Fibroblast of skin of right biceps (primary cell): ENCODE measurements at places on chromosomes 16 and 17.

DNA sequence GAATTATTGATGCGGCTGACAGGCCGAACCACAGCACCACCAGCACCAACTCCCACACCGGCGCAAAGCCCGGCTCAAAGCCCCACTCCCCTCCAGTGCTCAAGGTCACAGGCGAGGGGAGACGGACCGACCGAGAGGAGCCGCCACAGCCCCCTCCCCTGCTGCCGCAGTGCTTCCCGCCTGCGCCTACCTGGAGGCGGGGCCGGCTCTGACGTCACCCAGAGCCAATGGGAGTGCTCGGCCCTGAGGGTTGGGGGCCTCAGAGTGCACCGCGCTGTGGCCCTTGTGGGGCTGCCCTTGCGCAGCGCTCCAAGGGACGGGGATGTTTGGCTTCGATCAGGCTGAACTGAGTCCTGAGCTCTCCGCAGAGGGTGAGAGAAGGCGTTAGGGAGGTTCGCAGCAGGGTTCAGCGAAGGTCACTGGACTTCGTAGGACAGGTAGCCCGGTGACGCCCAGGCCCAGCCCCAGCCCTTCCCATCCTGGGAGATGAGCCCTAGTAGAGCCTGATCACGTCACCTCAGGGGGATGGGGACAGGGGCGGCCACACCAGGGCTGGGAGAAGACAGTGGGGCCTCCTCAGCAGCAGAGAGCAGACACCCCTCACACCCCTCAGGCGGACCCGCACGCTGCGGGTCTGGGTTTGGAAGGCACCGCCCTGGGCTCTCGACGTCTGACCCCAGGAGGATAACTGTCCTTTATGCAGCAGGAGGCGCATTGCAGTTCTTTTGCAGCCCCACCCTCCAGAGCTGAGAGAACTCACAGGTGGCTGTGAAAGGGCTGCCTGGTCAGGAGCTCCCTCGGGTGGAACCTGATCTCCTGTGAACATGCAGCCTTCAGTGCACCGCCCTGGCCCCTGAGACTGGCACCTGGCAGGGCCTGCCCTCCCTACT is 1.5 kb downstream of the NDRG4 start:
- DNase-seq: peak; percentile 18

GRCh38 chr17:82884970-82885353 is 45.1 kb upstream of the ZNF750 start:
- no peak for DNase-seq

- no peak for DNase-seq
These were observed 154.2 kb upstream of the SHISA6 start for GRCh38 chr17:11086646-11087340.

DNA sequence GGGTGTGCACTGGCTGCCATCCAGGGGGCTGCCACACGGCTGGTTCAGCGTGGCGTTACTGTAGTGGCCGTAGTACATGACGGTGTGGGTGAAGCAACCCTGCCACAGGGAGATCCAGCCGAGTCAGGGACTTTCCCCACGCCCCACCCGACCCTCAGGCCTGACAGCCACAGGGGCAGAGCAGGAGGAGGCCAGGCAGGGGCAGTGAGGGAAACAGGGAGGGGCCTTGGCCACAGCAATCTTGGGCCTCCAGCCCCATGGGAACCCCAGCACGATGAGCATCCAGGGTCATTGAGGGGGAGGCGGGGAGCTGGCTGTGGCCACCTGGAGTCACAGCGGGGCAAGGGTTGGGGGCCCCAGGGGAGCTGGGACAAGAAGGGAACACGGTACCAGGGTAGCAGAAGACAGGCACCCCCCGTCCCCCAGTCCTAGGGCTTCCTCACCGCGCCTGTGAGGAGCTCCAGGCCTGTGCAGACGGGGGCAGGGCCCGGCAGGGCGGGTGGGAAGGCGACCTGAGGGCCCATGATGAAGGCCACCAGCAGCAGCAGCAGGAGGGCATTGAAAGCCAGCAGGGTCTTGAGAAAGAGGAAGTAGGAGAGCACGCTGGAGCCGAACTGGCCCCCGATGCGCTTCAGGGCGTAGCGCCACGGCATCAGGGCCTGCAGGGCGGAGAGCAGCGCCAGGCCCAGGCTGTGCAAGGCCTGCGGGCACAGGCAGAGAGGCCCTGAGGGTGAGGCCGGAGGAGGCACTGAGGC is 4.3 kb downstream of the TMC6 start:
- no peak for DNase-seq

GRCh38 chr17:42342242-42343008 is 45.8 kb downstream of the STAT3 start:
- peak; percentile 69 for DNase-seq

DNA sequence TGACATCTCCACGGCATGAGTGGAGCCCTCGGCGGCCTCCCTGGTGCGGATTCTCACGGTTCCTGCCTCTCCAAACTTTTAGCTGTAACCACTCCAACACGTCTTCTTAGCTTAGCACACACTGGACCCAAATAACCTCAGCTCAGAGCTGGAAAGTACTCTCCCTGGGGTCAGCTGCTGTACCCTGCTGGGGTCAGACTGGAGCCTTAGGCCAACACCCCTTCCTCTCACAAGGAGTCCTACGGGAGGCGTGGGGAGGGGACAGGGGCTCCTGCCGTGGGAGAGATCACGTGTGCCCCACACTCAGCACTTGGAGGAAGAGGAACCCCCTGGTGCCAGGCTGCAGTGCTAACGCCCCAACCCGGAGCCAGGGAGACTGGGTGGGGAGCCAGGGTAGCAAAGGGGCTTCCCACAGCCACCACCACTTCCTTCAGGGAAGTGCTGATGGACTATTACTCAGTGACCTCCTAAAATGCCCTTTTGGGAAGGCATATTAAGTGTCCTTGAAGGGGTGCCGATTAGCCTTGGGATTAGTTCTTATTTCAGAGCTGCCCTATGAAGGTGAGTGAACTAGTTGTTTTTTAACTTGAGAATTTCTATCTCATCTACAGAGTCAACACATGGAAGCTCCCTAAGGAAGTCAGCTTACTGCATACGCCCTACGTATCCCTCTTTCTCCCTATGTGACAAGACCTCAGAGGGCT is 124.0 kb downstream of the HIC1 start:
- no peak for DNase-seq

DNA sequence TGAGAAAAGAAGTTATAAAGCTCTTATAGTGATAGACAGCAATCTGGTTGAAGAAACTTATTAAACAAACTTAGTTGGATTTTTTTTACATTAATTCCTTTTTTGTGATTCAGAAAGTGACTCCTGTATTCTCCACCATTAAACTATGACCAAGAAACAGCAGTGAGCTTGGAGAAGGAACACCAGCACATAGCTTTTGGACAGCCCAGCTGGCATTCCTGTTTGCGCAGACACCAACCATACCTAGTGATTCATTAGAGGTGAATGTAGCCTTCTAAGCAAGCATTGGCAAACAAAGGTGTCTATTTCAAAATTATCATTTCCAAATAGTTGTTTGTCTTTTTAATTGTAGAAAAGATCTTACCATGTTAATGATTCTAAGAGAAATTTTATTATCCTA is 94.4 kb downstream of the STXBP4 start:
- DNase-seq: peak; percentile 35

DNA sequence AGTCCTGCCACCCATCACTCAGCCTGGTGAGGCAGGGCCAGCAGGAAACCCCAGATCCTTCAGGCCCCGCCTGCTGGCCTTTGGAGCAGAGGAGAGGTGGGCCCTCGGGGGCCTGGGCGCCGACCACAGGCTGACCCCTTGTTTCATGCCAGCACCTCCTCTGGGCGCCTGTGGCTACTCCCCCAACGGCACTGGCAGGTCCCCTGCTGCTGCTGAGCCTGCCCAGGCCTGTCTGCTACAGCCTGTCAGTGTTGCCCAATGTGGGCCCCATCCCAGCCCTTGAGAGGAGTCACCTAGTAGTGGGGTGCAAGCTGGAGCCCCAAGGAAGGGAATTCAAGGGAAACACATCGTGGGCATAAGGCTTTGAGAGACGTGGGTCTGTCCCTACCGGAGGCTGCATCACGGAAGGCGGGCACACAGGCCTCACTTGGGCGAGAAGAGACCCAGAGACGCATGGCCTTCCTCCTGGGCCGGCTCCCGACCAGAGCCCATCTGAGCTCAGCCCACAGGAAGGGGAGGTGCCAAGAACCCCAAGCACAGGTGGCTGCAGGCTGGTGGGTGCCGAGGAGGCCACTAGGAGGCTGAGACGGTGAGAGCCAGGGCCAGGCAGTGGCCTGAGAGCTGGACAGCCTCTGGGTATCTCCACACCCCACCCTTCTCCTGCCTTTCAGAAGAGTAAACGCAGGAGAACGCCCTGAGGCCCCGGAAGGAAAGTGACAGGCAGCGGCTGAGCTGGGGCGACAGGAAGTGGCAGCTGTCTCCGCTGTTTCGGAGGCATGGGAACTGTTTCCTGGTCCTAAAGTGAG is 8.0 kb upstream of the FASN start:
- peak; percentile 20 for DNase-seq

DNA sequence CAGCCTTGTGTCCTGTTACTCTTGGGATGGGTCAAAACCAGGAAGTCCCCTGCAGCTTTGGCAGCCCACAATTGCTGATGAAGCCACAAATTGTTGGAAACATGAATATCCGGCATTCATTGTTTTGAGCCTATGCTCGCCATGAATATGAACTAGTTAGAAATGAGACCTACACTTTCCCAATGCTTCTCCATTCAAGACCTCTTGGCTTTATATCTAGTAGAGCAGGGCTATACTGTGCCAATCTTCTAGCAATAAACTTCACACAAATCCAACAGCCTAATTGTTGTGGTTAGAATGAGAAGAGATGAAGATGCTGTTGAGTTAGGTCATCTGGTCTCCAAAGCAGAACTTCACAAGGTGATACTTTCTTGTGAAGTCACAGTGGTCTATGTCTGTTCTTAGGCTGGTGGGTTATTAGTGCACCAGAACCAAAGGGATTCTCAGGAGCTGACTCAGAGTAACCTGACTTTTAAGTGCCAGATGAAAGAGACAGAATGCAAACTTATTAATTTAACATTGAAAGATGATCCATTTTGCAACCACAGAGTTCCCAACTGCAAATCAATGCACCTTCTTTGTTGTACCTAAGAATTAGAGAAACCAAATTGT is 13.7 kb upstream of the KRT23 start:
- DNase-seq: no peak

GRCh38 chr17:61689610-61690180 is 98.7 kb upstream of the NACA2 start:
- peak; percentile 35 for DNase-seq

- peak; percentile 76 for DNase-seq
These were observed 5.0 kb upstream of the SDR42E1 start for GRCh38 chr16:82016263-82016662.

DNA sequence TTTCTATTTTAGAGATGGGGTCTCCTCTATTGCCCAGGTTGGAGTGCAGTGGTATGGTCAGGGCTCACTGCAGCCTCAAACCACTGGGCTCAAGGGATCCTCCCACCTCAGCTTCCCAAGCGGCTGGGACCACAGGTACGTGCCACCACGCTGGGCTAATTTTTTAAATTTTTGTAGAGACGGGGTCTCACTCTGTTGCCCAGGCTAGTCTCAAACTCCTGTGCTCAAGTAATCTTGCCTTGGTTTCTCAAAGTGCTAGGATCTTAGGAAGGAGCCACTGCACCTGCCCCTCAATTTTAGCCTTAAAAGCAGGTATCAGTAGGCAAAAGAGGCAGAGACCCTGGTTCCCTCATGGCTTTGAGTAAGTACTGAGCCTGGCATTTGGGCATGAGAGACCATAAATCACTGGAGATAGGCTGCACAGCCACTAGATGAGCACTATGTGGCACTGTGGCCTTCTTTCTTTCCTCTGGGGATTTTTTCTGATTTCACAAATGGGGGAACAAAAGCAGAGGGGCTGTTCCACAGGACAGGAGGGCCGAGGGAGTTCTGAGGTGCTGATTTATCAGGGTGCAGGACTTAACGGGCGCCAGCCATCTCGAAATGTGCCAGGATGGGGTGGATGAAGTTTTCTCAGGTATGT is 82.2 kb downstream of the PLXDC1 start:
- peak; percentile 51 for DNase-seq

DNA sequence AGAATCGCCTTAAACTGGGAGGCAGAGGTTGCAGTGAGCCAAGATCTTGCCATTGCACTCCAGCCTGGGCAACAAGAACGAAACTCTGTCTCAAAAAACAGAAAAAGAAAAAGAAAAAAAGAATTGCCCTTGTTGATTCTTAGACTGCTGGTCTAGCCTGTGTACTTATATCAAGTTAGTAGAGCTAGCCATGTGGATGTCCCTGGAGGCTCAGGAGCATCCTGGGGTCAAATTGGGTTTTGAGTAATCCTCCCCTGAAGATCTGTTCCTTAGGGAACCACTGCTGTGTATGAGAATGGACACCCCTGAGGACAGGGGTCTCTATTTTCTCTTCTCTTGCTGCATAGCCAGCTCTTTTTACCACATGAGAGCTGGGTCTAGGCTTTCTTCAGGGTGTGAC is 21.5 kb downstream of the SLC7A6OS start:
- no peak for DNase-seq

- no peak for DNase-seq
These were observed 1369.5 kb downstream of the CDH11 start for GRCh38 chr16:63752347-63752746.
